GM23338 (cell line): ENCODE measurements at places on chromosomes 4 and X.

- DNase-seq = no peak
These were observed 121.8 kb upstream of the C1GALT1C1 start for GRCh38 chrX:120751683-120752082.

DNA sequence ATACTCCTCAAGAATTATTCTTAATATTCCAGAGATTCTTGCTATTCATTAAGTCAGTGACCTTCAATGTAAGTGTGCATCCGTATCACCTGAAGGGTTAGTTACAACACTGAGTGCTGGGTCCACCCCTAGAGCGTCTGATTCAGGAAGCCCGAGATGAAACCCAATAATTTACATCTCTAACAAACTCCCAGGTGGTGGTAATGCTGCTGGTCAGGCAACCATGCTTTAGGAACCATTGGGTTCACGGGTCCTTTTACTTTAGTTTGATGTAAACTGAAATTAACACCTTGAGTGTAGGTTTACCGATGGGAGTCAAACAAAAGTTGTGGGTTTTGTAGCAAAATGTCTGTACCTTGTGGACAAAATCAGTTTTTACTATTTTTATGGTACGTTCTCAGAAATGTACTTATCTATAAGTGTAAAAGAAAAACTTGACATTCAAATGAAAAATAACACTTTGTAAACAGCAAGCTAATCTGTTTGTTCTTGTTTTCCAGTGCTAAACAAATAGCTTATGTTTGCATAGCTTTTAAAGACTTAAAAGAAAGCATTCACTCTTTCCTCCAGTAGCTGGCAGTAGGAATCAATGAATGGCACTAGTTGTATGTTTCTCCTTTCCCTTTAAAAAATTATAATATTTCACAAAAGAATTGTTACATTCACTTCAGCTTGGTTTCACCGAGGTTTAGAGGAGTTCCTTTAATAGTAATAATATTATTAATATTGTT, 32.7 kb downstream of the ACE2 start:
- peak; percentile 4 for DNase-seq

- no peak for DNase-seq
These were observed 26.9 kb downstream of the SLC2A9 start for GRCh38 chr4:9994246-9994847.

DNA sequence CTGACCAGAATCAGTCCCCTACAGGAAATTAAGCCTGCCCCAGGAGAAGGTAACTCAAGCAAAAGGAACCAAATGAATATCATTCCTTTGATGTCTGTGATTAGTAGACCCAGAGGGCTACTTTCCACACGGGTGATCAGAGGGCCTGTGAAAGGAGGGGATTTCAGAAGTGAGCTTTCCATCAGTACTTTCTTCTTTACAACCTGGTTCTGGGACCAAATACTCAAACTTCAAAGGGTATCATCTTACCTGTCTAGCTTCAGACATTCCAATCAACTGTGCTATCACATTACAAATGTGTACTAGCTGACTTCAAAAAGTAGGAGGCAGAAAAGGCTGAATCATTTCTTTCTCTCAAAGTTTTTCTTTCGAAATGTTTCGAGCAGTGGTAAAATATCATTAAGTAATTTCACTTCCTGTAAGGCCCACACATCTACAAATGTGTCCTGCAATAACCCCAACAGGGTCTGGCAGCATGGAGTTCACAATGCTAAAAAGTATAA, 23.9 kb downstream of the ACSL4 start:
- peak; percentile 8 for DNase-seq

- DNase-seq = no peak
These were observed 1.3 kb upstream of the EOLA2 start for GRCh38 chrX:149939655-149939904.

DNA sequence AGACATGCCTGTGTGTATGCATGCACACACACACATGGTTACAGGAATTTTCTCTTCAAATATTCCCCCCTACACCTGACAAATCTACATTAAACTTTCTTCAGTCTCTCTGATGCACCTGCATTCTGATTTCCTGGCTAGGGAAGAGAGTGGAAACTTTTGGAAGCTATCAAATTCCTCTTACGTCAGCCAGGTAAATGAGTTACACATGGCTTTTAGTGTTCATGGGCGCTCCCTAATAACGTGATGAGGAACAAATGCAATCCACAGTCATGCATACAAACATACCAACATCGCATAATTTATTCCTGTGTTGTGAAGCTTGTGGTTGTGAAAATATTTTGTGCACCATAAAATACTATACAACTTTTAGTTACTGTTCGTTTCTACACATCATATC, 34.9 kb downstream of the BMP3 start:
- DNase-seq = no peak

GRCh38 chr4:189092581-189092980, 848.1 kb upstream of the FRG1 start:
- peak; percentile 26 for DNase-seq
